ENCODE measurements at places on chromosomes 6 and 20.

DNA sequence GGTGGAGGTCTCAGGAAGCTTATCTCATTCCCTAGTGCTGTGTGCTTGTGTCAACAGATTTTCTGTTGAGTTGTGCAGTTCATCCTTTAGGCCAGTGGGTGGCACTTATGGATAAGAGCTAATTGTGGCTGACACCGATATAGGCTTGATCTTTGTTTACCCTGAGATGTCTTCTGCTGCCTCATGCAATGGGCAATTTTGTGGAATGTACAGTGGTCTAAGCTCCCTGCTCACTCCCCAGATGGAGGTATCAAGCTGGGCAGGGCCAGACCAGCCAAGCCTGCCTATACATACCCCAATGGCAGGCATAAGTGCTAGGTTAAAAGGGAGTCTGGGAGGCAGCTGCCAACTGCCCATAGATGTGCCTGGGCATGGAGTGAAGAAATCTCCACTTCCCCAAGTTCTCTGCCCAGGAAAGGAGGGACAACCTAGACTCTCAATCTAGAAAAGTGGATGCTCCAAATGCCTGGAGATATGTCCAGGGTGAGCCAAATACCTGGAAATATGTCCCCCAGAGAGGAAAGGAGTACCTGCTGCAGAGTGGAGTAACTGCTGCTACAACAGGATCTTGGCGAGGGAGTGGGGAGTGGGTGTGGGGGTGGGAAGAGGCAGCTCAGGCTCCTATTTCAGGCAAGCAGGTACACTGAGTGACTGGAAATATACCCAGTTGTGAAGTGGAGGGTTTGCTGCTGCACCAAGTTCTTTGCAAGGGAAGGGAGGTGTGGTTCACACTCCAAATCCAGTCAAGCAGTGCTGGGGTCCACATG is 53.2 kb upstream of the ARG1 start:
- DNase-seq, result peak; percentile 48

DNA sequence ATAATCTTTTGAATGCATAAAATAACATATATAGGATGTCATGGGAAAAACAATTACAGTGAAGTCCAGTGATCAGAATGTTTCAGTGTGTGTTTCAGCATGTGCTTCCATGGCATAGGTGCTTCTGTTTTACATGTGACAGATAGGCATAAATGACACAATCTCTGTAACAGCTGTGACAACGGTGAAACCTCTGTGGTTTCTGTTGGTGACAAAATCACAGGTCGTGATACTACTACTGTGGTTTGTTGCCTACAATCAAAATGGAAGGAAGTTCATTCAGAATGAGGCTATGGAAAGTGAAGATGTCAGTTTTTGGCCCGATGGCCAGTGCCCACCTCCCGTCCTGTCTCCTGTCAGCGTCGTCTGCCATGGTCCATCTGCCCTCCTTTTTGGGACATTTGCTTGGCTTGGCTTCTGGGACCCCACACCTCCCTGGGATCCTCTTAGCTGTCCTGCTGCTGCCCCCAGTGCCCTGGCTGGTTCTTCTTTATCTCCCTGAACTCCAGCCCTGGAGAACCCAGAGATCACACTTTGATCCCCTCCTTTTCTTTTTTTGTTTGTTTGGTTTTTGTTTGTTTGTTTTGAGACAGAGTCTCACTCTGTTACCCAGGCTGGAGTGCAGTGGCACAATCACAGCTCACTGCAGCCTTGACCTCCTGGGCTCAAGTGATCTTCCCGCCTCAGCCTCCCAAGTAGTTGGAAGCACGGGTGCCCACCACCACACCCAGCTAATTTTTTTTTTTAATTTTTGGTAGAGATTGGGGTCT is 79.3 kb upstream of the NAA20 start:
- no peak for DNase-seq

DNA sequence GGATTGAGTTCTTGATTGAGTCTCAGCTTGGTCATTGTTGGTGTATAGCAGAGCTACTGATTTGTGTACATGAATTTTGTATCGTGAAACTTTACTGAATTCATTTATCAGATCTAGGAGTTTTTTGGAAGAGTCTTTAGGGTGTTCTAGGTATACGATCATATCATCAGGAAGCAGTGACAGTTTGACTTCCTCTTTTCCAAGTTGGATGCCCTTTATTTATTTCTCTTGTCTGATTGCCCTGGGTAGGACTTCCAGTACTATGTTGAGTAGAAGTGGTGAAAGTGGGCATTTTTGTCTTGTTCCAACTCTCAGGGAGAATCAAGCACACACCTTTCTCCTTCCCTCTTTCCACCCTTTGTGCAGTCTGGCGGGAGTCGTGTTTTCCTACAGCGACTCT is 26.4 kb downstream of the RPP40 start:
- no peak for DNase-seq

DNA sequence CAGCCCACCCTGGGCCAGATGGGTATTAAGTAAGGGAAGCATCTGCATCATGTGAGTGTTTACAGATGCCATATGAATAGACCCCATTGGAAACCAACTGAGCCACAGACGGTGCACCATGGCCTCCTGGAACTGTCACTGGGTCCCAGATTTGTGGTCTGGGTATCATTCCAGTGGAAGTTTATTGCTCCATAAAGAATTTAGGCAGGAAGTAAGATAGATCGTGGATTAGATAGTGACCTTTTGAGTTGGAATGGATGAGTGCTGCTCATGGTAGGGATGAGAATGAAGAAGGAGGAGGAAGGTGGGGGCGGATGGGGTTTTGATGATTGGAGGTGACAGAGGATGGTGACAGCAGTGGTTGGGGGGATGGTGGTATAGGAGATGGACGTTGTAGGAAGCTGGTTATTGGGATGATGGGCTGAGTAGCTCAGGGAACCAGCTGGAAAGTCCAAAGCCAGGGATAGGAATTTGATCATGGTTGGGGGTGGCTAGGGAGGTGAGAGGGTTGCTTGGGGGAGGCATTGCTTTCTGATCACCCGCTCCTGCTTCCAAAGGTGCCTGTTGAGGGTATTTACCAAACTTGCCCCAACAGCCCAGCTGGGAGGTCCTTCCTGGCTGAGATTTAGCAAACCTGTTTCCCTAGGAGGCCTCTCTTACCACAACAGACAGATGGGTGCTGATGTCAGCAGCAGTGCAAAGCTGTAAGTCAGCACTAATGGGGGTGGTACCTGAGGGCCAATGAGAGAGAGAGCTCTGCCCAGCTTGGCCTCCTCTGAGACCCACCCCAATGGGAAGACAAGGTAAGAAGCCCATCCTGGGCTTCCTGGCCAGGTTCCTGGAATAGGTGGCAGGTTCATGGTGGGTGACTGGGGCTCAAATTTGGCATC is 78.0 kb downstream of the VEGFA start:
- DNase-seq, result no peak

DNA sequence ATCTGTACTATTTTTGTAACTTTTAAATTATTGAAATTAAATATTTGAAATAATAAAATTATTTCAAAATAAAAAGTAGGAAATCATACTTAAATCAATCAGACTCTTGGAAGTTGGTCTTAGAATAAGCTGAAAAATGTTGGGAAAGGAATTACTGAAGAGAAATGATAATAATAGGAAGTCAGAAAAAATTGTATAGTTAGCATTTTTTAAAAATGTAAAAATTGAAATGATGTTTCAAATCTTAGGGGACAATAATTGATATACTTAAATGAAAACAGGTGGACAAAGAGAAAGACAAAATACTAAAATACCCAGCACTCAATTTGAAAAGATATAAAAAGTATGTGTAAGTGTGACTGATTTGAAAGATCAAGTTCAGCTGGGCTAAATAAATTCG is 186.1 kb downstream of the BMP2 start:
- DNase-seq, result no peak

GRCh38 chr6:75317503-75318206 is 33.1 kb upstream of the TMEM30A start:
- DNase-seq, result no peak

DNA sequence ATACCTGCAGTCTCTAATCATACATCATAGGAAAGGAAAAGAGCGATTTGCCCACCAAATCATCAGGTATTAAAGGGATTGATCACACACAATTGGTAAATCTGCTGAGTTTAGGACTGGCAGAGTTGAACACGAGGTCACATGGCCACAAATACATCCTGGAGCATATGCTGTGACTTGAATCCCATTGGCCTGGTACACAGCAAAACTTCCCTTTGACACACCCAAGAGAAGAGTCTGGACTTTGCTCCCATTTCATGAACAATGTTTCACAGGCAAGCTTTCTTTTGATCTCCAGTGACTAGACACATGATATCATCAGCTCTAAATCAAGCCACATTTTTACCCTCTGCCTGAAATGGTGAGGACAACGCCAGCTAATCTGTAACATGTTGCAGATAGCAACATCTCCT is 117.9 kb downstream of the ISM1 start:
- DNase-seq, result no peak

DNA sequence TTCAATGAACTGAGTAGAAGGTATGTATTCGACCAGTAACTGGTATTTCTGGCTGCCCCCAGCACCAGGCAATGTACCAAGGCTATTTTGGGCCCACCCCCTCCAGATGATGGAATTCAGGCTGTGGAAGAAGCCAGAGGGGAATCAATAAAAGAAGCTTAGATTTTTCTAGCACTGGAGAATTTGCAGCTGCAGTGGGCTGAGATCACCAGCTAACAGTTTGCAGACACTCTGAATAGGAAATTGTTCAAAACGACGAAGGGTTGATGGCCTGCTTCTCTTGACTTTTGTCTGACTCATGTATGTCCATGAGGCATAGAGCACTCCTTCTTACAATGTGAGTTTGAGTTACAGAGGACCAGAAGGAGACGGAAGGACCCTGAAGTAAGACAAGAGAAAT is 32.4 kb upstream of the FBXO9 start:
- no peak for DNase-seq

GRCh38 chr6:105499931-105500330 is 97.0 kb upstream of the PREP start:
- DNase-seq, result no peak
